ENCODE measurements at places on chromosomes 11 and 22.
A peak's percentile ranks its signal among the peaks of the same experiment; 100 is the strongest.

DNA sequence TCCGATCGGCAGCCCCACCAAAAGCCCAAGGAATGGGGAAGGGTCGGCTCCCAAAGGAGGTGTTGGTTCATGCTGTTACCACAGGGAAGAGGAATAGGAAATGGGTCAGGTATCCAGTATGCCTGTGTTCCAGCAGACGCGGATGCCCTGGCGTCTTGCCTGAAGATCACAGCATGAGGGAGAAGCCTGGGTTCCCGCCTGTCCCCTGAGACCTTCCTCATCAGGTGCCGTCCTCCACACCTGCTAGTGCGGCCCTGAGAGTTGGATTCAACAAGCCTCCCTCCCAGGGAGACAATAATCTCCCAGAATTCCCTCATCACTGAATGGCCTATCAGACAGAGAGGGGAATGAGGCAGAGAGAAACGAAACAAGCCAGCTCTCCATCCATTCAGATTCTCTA, 92.2 kb downstream of the SPATA19 start:
- no peak for DNase-seq

GRCh38 chr11:37687130-37687529, 1089.1 kb upstream of the RAG2 start:
- DNase-seq = no peak

DNA sequence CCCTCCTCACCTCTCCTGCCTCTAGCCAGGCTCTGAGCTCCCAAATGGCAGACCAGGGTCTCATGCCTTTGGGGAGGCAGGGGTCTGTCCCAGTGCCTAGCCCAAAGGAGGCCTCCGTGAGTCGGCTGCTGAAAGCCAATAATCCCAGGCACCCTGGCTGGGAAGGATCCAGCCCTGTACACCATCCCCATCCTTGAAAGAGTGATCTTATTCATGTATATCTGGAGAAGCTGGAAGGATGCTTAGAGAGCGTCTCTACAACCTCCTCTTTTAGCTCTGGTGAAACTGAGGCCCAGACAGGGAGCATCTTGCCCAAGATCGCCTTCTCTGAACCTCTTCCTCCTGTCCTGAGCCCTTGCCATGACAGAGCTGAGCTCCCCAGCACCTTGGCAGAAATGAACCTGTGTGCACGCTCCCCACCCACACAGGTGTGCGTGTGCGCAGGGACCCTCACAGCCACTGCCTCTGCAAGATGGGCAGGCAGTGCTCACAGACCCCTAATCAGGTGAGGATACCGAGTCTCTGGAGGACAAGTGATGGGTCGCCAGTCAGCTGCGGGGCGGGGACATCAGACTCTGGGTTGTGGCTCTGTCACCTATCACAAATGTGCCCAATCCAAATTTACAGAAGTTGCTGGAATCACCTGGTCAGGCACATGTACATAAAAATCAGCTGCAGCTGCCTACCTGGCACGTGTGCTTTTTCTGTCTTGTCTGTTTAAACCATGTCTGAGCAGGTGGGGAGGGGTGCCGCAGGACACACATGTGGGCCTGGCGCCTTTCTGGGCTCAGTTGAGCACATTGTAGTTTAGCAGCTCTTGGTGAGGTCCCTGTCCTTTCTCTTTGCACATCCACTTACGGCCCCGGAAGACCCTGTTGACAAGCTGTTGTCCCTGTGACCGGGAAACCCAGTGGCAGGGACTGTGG, 49.3 kb upstream of the WNT7B start:
- no peak for DNase-seq

GRCh38 chr11:35742707-35743454, 80.3 kb downstream of the TRIM44 start:
- no peak for DNase-seq

- DNase-seq = no peak
These were observed 37.8 kb downstream of the SLC5A1 start for GRCh38 chr22:32080904-32081303.

DNA sequence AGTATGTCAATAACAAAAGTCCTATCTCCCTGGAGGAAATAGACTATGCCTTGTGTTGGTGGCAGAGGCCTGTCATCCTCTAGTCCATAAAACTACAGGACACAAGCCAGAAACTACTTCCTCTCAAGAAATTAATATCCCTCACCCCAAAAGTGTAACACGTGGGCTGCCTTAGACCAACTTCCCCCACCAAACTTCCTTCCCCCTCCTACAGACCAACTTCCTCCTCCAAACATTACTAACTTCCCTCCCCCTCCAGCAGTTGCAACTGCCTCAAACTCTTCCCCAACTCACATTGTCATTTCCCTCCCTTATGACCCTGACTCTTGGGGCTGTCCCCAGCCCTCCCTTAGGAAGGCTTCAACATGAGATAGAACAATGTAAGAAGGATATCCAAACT, 6.3 kb downstream of the OR52K2 start:
- DNase-seq = no peak

DNA sequence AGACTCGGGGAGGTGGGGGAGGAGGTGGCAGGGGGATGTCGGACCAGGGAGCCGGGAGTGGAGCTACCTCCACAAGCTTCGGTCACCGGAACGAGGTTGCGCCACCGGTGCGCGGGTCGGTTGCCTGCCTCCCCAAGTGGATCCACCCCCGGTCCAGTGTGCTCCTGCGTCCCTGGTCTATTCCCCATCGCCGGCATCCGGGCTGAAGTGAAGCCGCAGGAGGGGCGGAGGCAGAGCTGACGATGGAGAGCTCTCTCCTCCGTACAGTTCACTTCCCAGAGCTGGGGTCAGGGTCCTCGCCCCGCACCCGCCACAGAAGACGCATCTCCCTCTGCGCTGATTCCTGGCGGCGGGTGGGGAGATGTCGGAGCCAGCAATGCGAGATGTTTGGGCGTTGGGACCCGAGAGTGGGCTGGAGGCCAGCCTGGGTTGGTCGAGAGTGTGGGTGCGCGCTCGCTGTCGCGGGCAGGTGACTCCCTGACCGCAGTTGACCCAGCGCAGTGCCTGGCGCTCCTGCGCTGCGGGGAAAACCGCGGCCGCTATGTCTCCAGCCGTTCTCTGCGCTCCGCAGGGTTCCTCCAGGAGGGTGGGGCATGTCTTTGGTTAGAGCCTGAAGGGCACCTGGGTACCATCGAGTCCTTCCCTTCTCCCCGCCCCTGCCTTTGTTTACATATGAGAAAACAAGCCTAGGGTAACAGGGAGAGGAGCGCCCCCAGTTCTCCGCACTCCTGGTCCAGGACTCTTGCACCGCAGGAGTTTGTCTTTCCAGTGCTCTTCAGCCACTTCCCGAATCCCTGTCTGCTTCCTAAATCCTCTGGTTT, 1.7 kb downstream of the C11orf96 start:
- no peak for DNase-seq

DNA sequence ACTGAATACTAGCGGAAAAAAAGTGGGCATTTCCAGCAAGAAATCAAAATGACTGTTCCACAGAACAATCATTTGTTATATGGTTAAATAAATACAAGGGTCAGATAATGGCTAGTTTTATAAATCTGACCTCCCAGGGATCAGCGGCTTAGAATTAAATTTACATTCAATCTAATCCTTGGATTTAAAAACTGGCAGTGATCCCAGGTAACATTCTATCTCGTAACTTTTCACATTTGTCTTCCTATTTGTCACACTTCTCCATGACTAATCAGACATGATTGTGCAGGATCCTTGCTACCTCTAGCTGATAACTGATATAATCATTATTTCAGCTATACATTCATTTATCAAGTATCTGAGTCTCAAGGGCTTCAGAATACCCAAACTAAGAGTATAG, 2.9 kb upstream of the MMP3 start:
- no peak for DNase-seq

GRCh38 chr11:57340039-57340615, 2.0 kb downstream of the P2RX3 start:
- DNase-seq = no peak

- DNase-seq = no peak
These were observed 24.6 kb downstream of the ATXN10 start for GRCh38 chr22:45696227-45696626.

GRCh38 chr11:20388096-20389055, 860 bp downstream of the PRMT3 start:
- no peak for DNase-seq

GRCh38 chr11:114478001-114478410, 38.7 kb downstream of the REXO2 start:
- DNase-seq = no peak

GRCh38 chr11:62909107-62909894, 11.9 kb downstream of the CHRM1 start:
- peak; percentile 50 for DNase-seq

GRCh38 chr22:49432211-49432896, 395.3 kb downstream of the BRD1 start:
- DNase-seq = no peak

DNA sequence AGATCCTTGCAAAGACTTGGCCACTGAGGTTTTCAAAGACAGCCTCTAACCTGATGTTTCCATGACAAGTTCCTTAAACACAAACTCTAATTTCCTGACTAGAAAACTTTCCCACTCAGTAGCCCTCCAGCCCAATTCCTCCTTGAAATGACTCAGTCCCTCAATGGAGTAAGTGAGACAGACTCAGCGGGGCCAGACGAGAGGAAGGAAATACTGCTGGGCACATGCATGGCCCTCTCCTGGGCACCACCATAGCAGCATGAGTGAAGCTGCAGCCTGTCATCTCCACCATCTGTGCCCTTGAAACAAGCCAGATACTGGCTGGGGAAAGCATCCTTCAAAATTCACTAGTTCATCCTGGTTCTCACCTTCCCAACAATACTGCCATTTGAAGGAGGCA, 76.2 kb upstream of the GDPD4 start:
- no peak for DNase-seq

GRCh38 chr22:20096574-20097420, 16.8 kb downstream of the DGCR8 start:
- no peak for DNase-seq

DNA sequence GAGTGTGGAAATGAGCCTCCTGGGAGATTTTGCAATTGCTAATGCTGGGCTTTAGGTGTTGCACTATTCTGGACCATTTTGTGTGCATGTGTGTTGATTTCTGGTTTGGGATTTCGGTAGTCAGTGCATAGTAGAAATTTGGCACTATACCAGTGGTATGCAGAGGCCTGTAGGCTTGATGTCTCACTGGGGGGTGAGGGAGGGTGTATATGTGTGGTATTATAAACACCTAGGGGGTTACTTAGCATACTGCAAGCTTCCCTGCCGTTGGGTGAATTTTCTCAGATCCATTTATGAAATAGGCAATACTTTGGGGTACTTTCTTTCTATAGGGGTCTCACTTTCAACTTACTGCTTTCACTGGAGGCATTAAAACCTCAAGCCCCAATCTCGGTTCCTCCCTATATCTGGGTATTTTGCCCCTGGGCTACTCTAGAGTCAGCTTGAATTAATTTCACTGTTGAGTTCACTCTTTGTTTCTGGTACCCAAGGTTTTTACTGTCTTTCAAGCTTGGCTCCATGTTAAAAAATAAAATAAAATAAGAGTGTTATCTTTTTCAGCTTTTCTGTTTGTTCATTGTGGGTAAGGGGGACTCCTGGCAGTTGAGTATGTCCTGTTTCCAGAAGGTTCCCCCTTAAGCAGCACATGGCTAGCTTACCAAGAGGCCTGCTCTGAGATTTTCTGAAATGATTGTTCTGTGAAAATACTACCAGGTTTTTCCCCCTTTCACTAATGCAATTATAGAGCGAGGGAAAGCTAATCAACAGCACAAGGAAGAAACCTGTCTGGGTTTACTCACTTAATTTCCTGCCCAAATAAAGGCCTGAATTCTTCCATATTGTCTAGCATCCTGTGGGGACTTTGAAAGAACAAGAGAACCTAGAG, 45.8 kb downstream of the PPFIBP2 start:
- no peak for DNase-seq

- DNase-seq = no peak
These were observed 12.7 kb downstream of the SLC15A3 start for GRCh38 chr11:60939301-60939700.

GRCh38 chr22:23085351-23085671, 15.0 kb downstream of the GNAZ start:
- DNase-seq = no peak

DNA sequence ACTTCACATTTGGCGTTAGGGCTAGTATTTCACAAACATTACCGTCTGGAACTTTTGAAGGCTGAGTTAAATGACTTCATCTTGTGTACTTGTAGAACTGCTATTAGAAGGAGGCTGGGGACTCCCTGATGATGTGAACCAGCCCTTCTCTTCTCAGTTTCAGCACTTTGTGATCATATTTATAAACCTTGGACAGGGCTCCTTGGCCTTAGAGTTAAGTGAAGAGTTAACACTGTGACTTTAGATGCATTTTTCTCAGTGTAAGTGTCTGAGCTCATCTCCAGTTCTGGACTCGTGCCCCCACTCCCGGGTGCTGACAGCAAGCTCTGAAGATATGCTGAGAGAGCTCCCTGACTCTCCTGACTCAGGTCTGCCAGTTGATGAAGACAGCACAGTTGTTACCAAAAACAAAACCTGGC, 8.4 kb downstream of the MIAT start:
- peak; percentile 51 for DNase-seq

DNA sequence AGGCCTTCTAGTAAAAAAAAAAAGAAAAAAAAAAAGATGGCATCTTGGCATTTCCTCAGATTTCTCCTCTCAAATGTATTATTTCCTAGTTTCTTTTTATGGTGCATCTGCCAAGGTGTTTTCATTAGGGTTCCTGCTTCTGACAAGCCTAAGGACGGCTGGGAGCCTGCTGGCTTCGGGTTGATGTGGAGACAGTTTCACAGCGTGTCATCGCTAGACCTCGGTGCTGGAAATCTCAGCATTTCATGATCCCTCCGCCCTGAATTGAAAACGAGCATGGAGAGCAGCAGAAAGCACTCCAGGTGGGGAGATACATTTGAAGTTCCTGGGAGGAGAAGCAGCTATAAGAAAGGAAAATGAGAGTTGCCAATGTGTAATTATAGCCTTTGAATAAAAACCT, 283.9 kb upstream of the CNTN5 start:
- no peak for DNase-seq

- DNase-seq = no peak
These were observed 7.9 kb upstream of the CYTH4 start for GRCh38 chr22:37274380-37274862.

- DNase-seq = no peak
These were observed 422.4 kb upstream of the CADM1 start for GRCh38 chr11:115926601-115927000.

GRCh38 chr11:96393753-96394348, 4.0 kb downstream of the JRKL start:
- DNase-seq = peak; percentile 15

DNA sequence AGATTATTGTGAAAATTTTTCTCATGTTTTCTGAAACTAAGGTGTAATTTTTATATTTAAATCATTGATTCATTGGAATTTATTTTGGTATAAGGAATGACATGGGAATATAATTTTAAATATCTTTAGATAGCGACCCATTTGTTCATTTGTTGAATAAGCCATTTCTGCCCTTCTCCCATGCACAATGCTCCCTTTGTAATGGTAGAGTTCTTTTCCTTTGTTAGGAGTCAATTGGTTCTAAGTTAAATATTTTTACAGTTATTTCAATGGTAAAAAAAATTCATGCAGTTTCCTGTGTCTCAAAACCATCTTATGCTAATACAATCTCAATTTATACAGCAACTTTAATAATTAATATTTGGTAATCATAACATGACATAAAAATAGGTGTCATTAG, 218.8 kb upstream of the C11orf87 start:
- no peak for DNase-seq

- DNase-seq = no peak
These were observed 36.0 kb downstream of the PRCP start for GRCh38 chr11:82864268-82864667.

GRCh38 chr11:27398400-27398770, 35.4 kb upstream of the CCDC34 start:
- no peak for DNase-seq

GRCh38 chr22:47172771-47173534, 410.5 kb downstream of the TBC1D22A start:
- DNase-seq = no peak

All from skin of body (tissue), 3 donors.